ENCODE measurements at places on chromosomes 2 and 18. TPM values are rescaled to one million over a fixed set of nuclear protein-coding genes. Genes with fewer than 3 reads are reported as not detected.

DNA sequence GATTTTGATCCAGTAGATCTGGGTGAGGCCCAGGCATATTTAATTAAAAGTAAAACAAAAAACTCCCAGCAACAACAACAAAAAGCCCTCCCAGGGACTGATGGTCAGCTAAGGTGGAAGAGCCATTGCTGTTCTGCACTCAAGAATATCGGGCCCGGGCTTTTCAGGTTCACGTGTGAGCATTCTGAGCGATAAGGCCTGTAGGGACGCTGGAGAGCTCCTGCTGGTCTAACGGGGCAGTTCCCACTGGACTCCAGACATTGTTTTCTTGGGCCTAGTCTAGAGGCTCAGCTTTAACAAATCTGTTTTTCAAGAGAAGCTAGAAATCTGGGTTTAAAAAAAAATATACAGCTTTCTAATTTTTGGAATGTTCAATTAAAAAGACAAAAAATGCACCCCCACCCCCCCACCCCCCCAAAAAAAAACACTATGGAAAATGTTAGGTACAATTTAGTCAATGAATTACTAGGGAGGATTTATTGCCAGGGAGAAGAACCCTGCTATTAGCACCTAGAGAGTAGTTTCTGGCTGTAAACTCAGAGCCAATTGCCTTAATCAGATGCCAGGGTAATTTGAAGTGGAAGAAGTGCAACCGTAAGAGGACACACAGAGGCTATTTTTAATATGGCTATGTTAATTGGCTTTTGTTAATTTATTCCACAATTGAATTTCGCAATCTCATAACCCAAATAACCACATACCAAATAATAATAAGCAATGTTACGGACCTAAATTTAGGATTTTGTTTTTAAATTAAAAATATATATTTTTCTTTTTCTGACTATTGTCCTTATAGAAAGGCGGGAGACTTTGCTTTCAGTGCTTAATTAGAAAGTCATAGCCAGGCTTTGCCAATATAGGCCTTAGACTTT is 78.9 kb downstream of the MAP4K4 start:
- DNase-seq = peak; percentile 21

Gene RPIA
- total RNA-seq = 8.6 TPM

GRCh38 chr2:80748592-80748991 is 444.0 kb upstream of the LRRTM1 start:
- no peak for DNase-seq

DNA sequence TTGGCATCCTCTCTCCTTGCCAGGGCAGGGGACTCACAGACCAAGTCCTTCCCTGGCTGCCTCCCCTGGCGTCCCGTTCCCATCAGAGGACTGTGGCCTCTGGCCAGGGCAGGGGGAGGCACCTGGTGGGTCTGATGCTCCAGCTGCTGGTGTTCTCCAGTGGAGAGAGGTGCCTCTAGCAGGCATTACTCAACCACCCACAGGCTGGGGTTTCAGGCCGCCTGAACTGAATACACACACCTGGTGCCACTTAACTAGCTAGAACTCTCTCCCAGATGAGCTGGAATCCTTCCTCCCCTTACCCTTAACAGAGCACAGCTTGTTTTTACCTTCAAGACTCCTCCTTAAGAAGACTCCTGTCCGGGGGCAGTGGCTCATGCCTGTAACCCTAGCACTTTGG is 37.7 kb upstream of the CNGA3 start:
- DNase-seq = no peak

Gene CD8B2
- total RNA-seq = not detected

Gene RESP18
- not detected for total RNA-seq

DNA sequence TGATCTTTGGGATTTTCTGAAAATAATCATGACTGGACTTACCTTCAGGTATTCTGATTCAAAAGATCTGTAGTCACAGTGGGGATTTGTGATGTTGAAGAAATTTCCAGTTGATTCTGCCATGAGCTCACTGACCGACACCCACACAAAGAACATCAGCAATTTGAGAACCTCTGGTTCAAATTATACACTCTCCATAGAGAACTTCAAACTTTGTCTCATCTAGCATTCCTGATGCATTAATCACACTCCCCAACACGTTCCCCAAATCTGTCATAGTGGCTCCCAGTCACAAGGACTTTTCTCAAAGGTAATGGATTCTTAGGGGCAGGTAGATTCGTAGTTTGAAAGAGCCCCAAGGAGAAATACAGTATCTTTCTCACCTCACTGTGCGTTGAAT is 584.3 kb downstream of the FBXO15 start:
- no peak for DNase-seq

Gene SIX2
- 3.1 TPM for total RNA-seq

DNA sequence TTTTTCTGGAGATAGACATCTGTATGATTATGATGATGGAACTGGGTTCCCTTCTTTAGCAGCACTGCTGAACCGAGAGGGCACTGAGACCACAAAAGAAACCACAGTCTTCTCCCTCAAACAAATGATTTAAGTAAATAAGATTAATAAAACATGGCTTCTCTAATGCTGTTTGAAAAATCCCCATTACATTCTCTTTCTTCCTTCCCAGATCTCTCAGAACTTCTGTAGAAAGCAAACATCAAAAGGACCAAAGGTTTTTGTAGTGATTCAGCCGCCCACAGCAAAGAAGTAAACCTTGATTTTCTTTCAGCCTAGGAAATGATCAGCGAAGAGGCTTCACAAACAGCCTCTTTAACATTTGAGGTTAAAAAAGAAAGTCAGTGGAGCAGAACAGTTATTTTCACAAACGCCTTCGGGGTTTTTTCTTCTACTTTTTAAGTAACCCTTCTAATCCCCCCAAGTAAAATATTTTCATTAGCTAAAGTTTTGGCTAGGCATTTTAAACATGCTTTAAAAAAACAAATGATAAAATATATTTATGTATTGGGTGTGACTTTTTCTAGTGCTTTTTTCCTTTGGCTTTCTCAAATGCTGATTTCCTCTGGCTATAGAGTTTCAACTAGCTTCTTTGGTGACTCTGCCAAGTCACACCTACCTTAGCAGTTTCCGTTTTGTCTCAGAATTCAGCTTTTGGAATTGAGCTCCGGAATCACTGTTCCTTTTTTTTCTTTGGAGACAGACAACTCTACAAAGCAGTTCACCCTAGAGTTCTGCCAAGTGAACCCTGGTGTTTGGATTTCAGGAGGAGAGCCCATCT is 89.6 kb downstream of the UPP2 start:
- peak; percentile 43 for DNase-seq

GRCh38 chr18:13543811-13544732 is 182.3 kb downstream of the FAM210A start:
- DNase-seq = no peak

DNA sequence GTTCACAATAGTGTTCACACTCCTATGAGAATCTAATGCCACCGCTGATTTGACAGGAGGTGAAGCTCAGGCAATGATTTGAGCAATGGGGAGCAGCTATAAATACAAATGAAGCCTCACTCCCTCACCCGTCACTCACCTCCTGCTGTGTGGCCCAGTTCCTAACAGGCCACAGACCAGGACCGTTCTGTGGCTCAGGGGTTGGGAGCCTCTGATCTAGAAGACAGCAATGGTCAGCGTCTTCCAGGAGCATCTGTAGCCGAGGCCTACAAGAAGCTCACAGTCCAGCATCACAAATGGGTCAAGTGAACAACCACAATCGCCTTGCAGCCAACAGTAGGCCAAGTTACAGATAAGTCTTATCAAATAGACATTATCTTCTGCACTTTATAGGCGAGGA is 110.0 kb upstream of the SLC66A3 start:
- no peak for DNase-seq
